ENCODE measurements at places on chromosomes 2 and 18.

DNA sequence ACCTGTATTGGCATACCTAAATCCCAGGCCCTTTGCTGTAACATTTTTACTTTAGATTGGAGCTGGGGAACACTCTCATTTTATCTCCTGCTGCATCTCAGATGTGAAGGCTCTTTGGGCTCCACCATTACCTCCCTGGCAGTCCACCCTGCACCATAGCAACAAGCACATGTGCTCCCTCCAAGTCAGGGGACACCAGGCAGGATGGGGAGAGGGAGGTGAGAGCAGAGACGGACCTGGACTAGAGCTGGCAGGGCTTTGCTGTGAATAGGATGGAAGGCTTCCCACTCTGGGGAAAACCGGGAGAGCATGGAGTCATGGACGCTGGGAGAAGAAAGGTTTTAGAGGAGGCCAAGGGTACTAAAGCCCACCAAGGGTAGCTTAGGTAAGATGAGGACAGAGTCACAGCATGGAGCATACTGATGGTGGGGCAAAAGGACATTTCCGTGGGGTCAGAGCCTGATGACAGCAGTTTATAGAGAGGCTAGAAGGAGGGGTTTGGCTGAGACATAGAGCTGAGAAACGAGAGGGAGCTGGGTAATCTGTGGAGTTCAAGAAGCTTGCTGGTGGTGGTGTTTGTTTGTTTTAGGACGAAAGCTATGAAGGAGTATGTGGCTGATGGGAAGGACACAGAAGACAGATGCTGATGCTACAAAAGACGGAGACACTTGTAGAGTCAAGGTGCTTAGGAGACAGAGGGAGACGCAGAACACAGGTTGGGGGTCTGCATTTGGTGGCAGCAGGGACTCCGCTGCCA, 134.8 kb downstream of the COL6A3 start:
- DNase-seq = no peak

DNA sequence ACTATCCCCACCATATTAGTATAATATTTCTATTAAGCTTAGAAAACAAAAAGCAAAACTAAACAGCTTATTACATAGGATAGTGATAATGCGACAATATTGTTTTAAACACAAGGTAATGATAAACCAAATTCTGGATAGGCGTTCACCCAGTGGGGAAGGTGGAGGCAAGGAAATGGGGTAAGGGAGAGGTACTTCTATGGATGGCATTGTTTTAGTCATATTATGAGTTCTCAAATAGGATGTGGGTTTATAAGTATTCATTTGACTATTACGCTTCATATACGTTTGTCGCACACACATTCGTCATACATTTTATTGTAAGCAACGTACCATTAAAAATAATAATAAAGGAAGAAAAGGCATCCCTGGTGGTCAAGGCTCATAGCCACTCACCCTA, 88.8 kb upstream of the DNMT3A start:
- no peak for DNase-seq

GRCh38 chr2:51534166-51534565, 502.2 kb upstream of the NRXN1 start:
- DNase-seq = peak; percentile 88

GRCh38 chr2:17540813-17541530, 476 bp downstream of the VSNL1 start:
- DNase-seq = no peak

- DNase-seq = no peak
These were observed 335.2 kb downstream of the LRATD1 start for GRCh38 chr2:14967729-14968128.

GRCh38 chr2:8421658-8422449, 260.0 kb upstream of the ID2 start:
- no peak for DNase-seq

DNA sequence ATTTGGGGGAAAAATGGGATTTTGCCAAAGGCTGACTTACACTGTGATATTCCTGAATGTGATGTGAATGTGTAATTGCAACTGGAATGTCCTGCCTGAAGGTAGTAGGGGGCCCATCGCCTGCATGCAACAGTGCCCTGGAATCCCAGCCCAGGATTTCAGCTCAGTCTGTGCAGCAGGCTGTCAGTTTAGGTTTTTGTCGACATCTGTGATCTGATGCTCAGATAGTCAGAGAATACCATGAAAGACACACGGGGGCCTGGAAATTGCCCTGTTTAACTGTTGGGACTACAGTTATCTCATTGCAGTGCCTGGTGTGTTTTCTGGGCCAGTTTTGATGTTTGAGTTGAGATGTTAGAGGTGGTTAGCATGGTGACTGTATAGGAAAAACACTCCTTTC, 84.5 kb upstream of the HK2 start:
- DNase-seq = no peak

- no peak for DNase-seq
These were observed 7.1 kb upstream of the GRHL1 start for GRCh38 chr2:9944330-9944758.

DNA sequence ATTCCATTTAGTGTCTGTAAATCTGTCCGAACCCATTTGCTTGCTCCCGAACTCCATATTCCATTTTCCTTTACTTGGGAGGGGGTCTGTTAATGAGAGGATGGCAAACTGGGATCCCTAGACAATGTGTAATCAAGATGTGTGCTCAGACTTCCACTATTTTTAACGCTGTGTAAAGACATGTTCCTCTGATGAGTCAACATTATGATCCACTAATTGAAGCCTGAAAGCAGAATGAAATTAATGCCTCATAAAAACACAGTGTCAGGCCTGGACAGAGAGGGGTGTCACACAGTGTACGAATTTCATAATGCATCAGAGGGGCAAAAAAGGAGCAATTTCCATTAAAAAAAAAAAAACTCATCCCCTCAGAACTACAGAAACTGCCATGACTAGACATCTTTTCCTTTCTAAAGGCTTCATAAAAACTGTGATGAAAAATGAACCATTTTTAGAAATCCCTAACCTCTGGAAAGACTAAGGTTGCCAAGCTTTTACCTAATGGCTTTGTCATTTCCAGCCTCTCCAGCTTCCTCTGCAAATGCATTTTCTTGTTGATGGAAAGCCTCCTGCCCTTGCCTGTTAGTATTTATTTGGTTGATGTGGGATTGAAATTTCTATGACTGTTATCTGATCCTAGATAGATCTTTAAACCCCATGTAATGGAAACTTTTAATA, 209.2 kb upstream of the DCC start:
- no peak for DNase-seq

DNA sequence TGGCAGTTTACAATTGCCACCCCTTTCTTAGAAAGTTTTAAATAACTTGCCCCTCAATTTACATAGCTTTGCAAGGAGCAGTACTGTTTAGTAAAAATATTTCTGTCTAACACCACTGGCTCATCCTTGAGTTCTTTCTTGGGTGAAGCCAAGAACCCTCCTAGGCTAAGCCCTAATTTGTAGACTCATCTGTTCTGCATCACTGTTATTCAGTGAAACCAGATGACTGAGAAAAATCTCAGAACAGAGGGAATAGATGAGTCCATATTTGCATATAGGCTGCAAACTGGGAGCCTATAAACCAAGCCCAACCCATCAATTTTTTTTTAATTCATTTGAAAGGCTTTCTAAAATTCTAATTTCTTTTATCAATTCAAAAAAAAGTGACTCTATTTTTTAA, 161.4 kb upstream of the TFPI start:
- DNase-seq = no peak

DNA sequence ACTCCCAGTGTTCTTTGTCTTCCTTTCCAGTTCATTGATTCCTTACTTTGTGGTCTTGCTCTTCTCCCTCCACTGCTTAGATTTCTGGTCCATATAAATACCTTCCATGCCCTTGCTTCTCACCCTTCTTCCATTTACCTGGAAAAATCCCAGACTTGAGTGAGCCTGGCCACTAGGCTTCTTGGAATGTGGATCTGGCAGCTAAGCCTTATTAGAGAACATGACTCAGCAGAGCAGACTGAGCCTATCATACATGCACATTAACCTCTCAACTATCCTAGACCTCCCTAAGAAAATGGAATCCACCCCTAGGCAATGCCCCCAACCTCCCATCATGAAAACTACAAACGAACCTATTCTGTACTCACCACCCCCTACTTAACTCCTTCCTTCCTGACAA, 127.7 kb downstream of the RHBDD1 start:
- no peak for DNase-seq

DNA sequence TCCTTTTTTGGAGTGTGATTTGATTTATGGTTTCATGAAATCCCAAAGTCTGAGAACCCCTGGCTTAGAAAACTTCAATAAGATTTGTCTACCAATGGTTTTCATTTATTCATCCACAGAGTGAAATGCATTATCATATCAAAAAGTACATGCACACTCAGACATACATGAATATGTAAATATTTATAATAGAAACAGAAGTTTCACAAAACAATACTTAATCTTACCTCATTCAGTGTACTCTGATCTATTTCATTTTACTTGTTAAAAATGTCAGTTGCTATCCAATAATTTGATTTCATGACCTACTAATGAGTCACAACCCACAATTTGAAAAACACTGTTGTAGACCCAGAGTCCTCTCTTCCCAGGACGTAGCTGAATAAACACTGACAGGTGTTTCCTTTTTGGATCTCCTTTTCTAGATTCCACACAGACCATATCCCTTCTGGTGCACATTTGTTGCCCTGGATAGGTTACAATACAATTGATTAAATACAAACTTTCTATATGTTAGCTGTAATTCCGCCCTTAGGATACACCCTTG, 10.4 kb upstream of the CAVIN2 start:
- no peak for DNase-seq

- DNase-seq = no peak
These were observed 180.9 kb downstream of the FIGN start for GRCh38 chr2:163554864-163555263.

DNA sequence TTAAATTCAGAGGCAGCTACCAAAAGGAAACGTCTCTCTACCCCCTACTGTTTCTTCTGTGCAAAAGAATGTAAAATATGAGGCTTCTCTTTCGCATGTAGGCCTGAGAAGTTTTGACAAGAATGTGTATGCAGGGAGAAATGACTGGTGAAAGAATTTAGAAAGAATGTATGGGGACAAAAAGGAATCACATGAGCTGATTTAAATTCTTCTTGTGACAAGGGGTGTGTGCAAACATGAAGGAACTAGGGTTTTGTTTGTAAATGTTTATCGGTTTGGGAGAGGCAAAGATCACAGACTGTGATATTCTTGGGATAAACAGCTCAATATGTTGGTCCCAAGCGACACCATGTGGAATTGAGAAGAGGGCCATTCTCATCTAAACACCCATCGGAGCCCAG, 345.2 kb upstream of the VRK2 start:
- no peak for DNase-seq

DNA sequence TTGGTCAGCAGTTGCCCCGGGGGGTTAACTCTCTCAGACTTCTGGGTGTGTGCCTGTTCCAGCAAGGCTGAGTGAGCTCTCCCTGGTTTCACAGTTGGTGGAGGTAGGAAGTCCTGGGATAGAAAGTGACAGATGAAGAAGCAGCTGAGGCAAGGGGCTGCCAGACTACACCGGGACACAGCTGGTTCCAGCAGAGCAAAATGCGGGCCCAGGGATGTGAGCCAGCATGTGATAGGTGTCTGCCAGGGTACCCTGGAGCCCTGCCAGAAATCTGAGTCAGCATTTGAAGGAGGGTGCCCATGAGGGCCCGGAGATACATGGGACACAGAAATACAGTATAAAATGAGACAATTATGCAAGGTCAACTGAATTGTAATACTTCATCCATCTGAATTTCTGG, 79.3 kb upstream of the LGALSL start:
- no peak for DNase-seq

- no peak for DNase-seq
These were observed 190.7 kb downstream of the ICOS start for GRCh38 chr2:204127238-204127637.

- DNase-seq = peak; percentile 22
These were observed 67.1 kb downstream of the ITGB1BP1 start for GRCh38 chr2:9356261-9356660.

- DNase-seq = no peak
These were observed 209.5 kb upstream of the HAAO start for GRCh38 chr2:43001787-43002468.

DNA sequence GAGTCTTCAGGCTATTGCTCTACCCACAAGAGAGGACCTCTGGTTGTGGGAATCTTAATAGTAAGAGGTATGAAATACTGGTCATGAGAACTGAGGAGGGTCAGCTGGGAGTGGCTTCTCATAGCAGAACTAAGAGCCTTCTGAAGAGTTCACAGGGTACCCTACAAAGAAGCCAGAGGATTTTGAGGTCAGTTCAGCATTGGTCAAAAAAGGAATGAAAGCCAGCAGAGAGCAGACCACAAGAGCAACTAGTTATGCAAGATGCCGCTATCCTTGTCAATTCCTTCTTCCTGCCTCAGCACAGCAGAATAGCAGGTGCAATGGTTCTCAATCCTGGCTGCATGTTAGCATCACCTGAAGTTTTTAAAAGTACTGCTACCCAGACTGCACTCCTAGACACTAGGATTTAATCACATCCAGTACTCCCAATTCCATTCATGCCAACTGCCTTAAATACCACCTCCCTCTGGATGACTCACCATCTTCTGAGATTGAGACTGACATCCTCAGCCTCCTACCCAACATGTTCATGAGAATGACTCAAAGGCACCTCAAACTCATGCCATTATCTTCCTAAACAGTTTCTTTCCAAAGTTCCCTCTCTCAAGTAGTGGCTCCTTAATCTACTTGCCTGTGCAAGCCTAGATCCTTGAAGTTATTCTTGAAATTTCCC, 81.0 kb upstream of the RBMS1 start:
- no peak for DNase-seq

DNA sequence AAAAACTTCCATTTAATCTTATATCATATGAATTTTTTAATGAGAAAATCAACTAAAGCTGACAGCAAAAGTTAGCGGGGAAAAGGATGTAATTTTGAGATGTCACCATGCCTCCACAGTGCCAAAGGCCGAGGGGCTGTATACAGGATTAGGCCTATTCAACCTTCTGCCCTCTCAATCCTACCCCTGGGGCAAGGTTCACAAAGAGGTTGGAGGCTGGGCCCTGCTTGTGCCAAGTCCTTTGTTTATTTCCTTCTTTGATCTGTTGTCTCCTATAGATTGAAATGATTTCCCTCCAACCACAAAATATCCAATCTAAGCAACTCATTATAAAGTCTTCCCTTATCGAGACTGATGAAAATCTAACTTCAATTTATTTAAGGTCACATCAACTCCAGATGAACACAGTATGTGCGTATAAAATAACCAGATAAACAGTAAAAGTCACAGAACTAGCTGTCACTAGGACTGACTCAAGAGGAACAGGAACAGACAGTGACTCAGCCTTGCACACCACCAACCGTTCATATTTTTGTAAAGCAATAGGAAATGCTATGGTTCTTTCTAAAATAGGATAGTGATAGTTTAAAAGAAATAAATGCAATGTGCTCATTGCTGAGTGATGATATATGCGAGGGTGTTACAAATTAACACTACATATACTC, 95.8 kb downstream of the SLC25A12 start:
- DNase-seq = no peak

DNA sequence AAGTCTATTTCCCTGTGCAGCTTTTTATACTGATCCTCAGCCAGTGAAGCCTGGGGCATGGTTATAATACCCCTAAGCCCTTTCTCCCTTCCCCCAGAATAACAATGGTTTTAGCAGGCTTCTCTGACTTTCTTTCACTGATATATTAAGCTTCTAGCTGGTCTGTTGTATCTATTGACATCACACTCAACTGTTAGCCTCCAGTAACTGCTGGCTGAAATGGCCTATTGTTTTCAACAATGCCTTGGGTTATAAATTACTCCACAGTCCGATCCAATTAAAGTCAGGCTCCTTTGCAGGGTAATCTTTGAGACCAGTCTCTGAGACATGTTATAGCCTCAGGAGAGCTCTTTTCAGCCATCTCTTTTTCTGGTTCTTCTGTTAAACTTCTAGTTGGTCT, 2.9 kb upstream of the SLC9A4 start:
- no peak for DNase-seq

Measured in NCI-H2171 (cell line).